ENCODE measurements at places on chromosomes 7 and 10. TPM values are rescaled to one million over a fixed set of nuclear protein-coding genes. Genes with fewer than 3 reads are reported as not detected.

Gene PRKAR2B
- total RNA-seq: 34.7 TPM

GRCh38 chr7:141158561-141158960 lies 84.7 kb downstream of the TMEM178B start:
- H3K4me1 ChIP-seq: no peaks in the 10 kb centered on the region
- H3K27me3 ChIP-seq: no peaks in the 10 kb centered on the region
- H3K27ac ChIP-seq: no peak overlapping the region
- peak; percentile 46 for DNase-seq
- no peak overlapping the region for H3K4me3 ChIP-seq

DNA sequence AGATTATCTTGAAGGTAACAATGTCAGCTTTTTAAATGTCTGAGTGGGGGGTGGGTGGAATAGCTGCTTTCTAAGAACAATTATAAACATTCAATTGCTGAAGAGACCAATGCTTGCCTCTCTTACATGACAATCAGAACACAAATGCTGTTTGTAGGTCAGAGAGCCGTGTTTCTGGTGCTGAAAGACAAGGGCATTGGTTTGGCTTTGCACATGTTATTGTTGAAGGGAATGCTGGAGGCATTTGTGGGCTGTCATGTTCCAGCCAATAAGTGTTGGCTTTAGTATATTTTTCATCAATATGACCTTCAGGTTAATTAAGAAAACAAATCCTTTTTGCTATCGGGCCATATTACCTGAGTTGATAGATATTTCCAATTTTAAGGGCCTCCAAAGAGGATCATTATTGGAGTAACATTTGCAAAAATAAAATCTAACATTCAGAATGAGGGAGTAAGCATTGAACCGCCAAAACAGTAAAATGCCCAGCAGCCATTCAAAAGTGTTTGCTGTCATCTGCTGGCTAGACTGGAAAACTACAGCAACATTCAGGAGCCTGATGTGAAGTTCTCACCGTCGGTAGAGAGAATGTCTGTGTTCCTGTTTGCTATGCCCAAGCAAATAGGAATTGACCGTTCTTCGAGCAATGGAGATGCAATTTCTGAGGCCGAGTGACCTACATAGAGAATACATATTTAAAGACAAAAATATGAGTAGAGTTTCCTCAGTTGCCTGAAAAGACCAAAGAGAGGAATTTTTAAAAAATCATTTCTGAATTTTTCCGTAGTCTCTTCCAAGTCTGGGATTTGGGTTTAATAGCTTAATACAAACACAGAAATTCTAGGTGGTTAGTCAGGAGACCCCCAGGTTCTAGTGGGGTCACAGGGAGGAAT lies 118.9 kb downstream of the APBB1IP start:
- no peak overlapping the region for H3K4me3 ChIP-seq
- DNase-seq: no peak
- peaks cover 3% of the 10 kb centered on the region for H3K27me3 ChIP-seq
- H3K4me1 ChIP-seq: no peaks in the 10 kb centered on the region

GRCh38 chr7:32318300-32319011 lies 171.7 kb downstream of the LSM5 start:
- no peaks in the 10 kb centered on the region for H3K36me3 ChIP-seq
- peaks cover 6% of the 10 kb centered on the region for H3K27me3 ChIP-seq
- peak overlapping the region; percentile 17 for H3K4me3 ChIP-seq
- H3K4me1 ChIP-seq: no peaks in the 10 kb centered on the region
- no peak overlapping the region for H3K27ac ChIP-seq

DNA sequence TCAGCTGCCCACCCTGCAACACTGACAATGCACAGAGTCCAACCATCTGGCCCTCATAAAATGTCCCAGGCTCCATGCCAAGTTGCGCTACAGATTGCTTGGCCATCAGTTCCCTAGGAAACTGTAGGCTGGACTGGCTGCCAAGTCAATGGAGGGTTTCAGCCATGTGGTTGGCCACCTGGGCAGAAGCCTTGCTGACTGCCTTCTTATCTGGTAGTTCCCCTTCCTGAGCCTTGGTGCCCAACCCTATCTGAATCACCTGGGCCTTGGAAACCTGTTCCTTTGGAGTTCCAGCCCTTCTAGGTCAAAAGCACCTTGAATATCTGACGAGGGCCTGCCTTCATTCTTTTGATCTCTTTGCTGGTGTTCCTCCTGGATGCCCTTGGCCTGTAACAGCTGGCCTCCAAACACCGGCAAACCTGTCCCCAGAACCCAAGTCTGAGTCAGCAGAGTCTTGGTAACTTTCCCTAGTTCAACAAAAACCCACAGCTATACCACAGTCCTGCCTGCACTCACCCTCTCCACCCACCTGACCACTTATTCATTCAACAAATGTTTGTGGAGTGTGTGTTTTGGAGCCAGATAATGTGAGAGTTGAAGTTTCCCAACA lies 37.4 kb upstream of the KDM7A start:
- no peaks in the 10 kb centered on the region for H3K36me3 ChIP-seq
- peak overlapping the region; percentile 65 for H3K27ac ChIP-seq
- H3K27me3 ChIP-seq: no peaks in the 10 kb centered on the region
- no peak for DNase-seq

GRCh38 chr7:46577394-46577793 lies 656.3 kb upstream of the IGFBP3 start:
- no peaks in the 10 kb centered on the region for H3K4me1 ChIP-seq
- no peak overlapping the region for H3K4me3 ChIP-seq
- no peaks in the 10 kb centered on the region for H3K36me3 ChIP-seq
- no peak overlapping the region for H3K27ac ChIP-seq

DNA sequence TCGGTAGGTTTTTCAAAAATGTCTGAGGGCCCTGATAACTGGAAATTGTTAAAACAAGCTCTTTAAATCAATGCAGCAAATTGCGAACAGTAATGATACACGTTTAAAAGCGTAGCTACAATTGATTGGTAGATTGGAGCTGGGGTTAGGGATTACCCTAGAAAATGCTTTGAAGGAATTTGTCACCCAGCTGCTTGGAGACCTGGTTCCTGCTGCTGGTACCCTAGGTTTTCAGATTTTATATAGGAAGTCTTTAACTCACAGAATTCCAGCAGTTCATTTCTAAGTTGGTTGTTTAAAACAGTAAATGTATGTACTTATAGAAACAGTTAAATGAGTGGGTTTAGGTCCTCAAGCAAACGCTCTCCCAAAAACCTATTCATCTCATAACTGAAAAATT lies 1.5 kb downstream of the HECTD2 start:
- no peak overlapping the region for H3K4me3 ChIP-seq
- H3K27ac ChIP-seq: no peak overlapping the region
- H3K36me3 ChIP-seq: no peaks in the 10 kb centered on the region

GRCh38 chr10:91901784-91902677 lies 7.3 kb downstream of the FGFBP3 start:
- H3K4me3 ChIP-seq: no peak overlapping the region
- H3K27me3 ChIP-seq: no peaks in the 10 kb centered on the region
- no peak for DNase-seq
- H3K27ac ChIP-seq: no peak overlapping the region
- H3K4me1 ChIP-seq: no peaks in the 10 kb centered on the region

DNA sequence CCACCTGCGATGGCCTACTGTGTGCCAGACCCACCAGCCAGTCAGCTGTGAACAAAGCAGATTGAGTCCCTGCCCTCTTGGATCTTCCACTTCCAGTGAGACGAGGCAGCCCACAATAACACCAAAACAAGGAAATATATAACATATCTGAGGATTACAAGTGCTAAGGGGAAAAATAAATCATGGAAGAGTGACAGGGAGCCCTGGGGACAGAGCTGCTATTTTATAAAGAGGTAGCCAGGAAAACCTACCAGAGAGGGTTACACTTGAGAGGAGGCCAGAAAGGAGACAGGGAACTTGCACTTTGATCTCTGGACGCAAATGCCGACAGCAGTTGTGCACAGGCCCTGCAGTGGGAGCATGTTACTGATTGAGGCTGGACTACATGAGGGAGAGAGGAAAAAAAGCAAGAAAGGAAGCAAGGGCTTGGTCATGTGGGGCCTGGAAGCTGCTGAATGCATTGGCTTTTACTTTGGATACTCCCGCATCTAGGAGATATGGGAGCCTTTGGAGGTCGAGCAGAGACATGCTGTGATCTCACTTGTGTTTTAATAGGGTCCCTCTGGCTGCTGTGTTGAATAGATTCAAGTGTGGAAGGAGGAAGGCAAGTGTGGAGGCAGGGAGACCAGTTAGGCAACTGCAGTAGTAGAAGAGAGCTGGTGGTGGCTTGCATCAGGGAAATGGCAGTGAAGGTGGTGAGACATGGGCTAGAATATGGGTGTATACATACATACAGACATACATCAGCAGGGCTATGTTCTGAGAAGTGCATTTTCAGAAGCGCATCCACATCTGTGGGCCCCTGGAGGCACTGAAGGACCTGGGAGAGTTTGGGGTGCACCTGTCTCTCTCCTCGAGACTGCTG lies 26.2 kb downstream of the MINDY4 start:
- no peaks in the 10 kb centered on the region for H3K36me3 ChIP-seq
- DNase-seq: no peak
- H3K27ac ChIP-seq: no peak overlapping the region
- H3K27me3 ChIP-seq: no peaks in the 10 kb centered on the region
- no peak overlapping the region for H3K4me3 ChIP-seq

Measured in breast epithelium (tissue), 4 donors.